Ovary (tissue), 10 donors: ENCODE measurements at places on chromosomes 16 and 17.

DNA sequence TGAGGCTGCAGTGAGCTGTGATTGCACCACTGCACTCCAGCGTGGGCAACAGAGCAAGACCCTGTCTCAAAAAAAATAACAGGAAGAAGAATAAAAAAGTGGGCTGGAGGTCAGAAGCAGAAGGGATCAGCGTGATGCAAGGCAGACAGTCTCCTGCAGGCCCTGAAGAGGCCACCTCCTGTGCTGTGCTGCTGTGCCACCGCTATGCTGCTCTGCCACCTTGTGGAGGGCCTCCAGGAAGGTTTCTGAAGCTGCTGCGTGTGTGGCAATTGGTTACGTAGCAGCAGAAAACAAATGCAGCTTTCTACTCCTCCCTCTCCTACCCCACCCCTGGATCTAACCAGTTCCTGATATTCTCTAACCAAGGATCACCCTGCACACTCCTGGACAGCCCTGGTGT, 815.5 kb downstream of the KCNJ18 start:
- no peak for DNase-seq

DNA sequence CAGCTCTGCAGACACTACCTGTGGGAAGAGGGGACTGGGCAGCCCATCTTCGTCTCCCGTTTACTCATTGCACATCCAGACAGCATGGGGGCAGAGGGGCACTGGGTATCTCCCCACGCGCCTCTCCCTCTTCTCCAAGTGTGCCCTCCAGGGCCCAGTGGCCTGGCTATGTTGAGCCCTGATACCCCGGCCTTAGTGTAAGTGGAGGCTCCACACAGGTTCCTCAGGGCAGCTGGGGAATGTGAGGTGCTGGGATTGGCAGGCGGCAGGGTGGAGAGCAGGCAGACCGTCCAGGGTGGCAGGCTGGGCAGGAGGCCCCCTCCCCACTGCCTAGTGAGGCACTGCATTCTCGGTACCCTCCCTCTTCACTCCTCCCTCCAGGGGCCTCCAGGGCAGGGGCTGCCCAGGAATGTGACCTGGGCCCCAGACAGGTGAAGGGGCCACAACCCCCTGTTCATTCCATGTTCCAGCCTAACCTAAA, 13.2 kb upstream of the NAGLU start:
- peak; percentile 42 for DNase-seq

- peak; percentile 86 for DNase-seq
These were observed 3.9 kb upstream of the HEXIM1 start for GRCh38 chr17:45144199-45145034.

- DNase-seq: no peak
These were observed 11.1 kb downstream of the COG1 start for GRCh38 chr17:73203788-73204479.

- DNase-seq: no peak
These were observed 34.9 kb downstream of the TOM1L2 start for GRCh38 chr17:17937201-17937853.

- no peak for DNase-seq
These were observed 16.4 kb downstream of the GRIN2C start for GRCh38 chr17:74843352-74843627.

- DNase-seq: no peak
These were observed 235.7 kb downstream of the CHD9NB start for GRCh38 chr16:52816993-52817392.

GRCh38 chr17:70070305-70071027, 4.6 kb upstream of the KCNJ16 start:
- DNase-seq: no peak

DNA sequence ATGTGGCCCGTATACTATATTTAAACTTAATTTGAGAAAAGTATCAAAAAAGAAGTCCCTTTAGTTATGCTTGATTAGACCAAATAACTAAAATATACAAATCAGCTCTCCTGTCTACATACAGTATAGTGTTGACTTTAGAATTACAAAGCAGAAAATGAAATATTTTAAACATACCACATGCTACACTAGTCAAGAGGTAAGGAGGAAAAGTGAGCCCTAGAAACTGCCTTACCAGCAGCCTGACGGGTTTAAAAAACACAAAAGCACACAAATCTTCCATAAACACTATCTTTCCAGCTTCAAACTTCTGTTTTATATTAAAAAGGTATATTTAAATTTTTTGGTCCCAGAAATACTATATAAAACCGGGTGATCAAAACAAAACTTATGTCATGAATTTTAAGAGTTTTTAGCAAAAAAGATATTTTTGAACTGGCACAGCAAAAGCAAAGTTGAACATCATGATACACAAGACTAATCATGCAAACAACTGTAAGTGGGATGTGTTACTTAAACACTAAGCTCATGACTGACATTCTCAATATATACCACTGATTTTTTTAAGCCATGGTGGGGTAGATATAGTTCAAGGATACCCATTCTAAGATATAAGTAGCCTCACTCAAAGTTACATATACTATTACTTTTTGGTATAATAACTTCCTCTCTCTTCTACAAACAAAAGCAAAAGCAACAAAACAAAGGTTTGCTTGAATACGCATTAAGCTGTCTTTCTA, 11.8 kb downstream of the KLHL10 start:
- DNase-seq: no peak

DNA sequence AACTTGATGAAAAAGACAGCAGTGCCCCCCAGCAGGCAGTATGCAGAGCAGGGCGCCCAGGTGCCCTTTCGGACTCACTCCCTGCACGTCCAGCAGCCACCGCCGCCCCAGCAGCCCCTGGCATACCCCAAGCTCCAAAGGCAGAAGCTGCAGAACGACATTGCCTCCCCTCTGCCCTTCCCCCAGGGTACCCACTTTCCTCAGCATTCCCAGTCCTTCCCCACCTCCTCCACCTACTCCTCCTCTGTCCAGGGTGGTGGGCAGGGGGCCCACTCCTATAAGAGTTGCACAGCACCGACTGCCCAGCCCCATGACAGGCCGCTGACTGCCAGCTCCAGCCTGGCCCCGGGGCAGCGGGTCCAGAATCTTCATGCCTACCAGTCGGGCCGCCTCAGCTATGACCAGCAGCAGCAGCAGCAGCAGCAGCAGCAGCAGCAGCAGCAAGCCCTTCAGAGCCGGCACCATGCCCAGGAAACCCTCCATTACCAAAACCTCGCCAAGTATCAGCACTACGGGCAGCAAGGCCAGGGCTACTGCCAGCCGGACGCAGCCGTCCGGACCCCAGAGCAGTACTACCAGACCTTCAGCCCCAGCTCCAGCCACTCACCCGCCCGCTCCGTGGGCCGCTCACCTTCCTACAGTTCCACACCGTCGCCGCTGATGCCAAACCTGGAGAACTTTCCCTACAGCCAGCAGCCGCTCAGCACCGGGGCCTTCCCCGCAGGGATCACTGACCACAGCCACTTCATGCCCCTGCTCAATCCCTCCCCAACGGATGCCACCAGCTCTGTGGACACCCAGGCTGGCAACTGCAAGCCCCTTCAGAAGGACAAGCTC, 43.2 kb downstream of the SREBF1 start:
- DNase-seq: no peak

GRCh38 chr17:37558299-37558698, 50.9 kb downstream of the SYNRG start:
- no peak for DNase-seq

DNA sequence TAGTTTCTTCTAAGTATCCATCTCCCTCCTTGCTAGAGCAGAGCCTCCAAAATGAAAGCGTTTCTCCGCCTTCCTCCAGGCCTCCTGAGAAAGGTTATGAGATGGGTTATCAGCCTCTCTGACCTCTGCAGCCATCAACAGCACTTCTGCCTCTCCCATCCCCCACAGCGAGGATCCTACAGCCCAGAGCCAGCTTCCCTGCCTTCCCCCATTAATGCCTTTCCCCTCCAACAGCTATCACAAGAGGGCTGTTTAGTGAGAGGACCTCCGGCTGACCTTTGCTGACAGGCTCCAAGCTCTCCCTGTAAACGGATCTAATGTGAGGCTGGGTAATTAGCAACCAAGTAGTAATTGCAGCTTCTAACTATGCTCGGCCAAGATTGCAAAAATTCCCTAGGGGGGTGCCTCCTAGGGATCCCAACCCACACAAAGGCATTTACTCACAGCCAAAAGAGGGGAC, 55.8 kb downstream of the ZFHX3 start:
- DNase-seq: no peak

GRCh38 chr16:3174618-3175148, 13.3 kb upstream of the OR1F1 start:
- no peak for DNase-seq

GRCh38 chr17:62900096-62900495, 65.9 kb upstream of the TANC2 start:
- DNase-seq: no peak

DNA sequence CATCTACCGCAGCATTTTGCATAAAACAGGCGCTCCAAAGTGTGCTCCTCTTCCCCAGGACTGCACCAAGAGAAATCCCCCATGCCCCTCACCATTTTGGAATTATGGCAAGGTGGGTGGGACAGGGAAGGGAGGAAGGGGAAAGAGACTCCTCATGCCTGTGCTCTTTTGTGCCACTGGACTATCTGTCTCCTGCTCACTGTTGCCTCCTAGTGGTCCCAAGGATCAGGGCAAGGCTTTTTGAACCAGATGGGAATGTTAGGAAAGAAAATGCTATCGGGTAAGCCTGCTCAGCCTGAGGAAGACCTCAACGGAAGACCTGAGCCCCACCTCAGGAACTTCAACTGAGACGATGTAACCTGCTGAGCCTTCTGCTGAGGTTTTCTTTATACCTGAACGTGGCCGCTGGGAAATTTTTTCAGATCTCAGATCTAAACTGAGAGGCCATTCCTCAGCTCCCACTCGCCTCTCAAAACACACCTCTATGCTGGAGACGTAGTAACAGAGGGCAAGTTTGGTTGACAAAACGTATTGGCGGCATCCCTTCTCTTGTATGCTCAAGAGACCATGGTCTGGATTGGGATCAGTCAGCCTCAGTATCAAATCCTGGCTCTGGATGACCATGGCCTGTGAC, 58.3 kb downstream of the SPACA3 start:
- peak; percentile 29 for DNase-seq

DNA sequence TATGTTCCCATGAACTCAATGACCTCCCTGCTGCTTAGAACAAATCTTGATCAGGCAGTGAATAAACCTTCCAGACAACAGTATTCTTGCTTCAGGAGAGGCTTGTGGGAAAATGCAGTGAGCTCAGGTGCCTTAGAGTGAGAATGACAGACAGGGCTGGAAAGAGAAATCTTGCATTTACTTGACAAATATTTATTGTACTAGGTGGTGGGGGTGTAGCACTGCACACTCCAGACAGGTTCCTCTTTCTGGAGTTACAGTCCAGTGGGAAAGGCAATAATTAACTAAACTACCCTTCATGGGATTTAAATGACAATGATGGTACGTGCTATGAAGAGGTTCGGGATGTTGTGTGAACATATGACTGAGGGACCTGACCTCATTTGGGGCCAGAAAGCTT, 182.9 kb downstream of the SHISA9 start:
- DNase-seq: no peak

DNA sequence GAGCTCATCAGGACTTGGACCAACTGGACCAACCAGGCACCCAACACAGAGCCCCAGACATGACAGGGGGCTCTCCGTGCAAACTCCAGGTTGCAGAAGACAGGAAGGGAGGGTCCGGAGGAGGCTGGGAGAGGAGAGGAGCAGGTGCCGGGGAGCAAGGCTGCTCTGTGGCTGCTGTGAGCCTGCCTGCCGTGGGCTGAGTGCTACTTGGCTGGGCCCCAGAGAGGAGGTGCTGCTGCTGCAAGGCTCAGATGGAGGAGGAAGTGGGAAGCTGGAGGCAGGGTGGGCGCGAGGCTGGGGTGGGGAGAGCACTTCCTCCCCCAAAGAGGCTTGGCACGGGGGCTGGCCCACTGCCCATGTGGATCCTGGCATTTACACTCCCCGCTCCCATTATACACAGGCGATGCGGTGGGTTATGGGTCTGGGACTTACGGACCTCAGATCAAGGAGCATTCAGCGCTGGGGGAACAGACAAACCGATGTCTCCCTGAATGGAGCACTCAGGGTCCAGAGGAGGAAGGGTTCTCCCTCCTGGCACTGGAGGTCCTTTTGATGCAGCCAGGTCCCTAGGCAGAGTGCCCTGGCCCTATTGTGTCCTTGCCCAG, 15.9 kb downstream of the EPOP start:
- no peak for DNase-seq

DNA sequence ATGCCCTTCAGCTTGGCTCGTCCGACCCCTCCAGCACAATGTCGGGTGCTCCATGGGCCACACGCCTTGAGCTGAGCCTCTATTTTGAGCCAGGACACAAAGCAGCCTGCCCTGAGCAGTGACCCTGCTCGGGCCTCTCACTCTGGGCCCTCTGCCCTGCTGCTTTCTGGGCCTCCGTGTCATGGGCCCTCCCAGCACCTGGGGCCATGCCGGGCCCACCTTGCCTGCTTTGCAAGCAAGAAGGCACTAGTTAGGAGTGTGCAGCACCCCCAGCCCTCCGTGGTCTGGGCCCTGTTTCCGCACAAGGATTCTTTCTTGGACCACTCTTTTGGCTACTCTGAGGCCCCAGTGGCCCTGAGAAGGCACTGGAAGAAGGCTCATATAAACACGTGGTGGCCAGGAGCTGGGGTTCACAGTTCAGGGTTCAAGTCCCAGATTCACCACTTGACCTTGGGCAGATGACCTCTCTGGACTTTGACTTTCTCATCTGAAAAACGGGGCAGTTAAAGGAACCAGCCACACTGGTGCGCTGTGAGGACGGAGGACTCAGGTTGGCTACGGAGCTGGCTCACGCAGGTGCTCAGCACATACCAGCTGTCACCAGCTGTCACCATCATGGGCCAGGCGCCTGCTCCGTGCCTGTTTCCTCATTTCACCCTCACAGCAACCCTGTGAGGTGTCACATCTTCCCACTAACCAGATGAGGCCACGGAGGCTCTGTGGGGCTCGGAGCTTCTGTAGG, 166.0 kb upstream of the GSE1 start:
- no peak for DNase-seq

GRCh38 chr17:83002118-83002805, 77.1 kb upstream of the METRNL start:
- no peak for DNase-seq

GRCh38 chr16:67430504-67430976, 381 bp upstream of the HSD11B2 start:
- peak; percentile 60 for DNase-seq

DNA sequence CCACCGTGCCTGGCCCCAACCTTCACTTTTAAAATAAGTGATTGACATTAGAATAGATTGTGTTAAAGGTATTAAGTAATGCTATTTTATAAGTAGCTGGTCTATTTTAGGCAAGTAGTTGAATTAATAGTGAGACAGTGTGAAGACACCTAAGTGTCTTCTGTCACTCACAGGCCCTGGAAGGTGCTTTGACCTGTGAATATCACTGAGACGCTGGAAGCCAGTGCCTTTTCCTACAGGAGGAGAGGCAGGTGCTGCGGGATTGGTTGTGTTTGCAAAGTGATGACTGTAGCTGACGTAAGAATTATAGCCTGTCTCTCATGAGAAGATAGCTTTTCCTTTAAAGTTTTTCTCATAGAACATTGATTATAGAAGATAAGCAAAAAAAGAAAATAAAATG, 45.0 kb downstream of the RAB11FIP3 start:
- DNase-seq: no peak

- peak; percentile 81 for DNase-seq
These were observed at the start of gene RAB26 for GRCh38 chr16:2147981-2148671. Gene RAB26, plus strand, starts transcription at chr16:2148625. Its CDS starts 159 bp downstream, at chr16:2148784.
